SJSA1 (cell line): ENCODE measurements at places on chromosomes 5 and 9.

GRCh38 chr5:9301200-9301599 is 244.7 kb downstream of the SEMA5A start:
- no peak overlapping the region for H3K4me3 ChIP-seq
- no peaks in the 10 kb centered on the region for H3K4me1 ChIP-seq
- DNase-seq, result no peak
- no peaks in the 10 kb centered on the region for H3K27me3 ChIP-seq
- no peaks in the 10 kb centered on the region for H3K36me3 ChIP-seq
- no peak overlapping the region for H3K27ac ChIP-seq

GRCh38 chr5:12716664-12717063 is 812.4 kb upstream of the CTNND2 start:
- H3K4me1 ChIP-seq, result no peaks in the 10 kb centered on the region
- no peaks in the 10 kb centered on the region for H3K36me3 ChIP-seq
- no peaks in the 10 kb centered on the region for H3K27me3 ChIP-seq
- H3K27ac ChIP-seq, result no peak overlapping the region
- no peak overlapping the region for H3K4me3 ChIP-seq
- no peak for DNase-seq

GRCh38 chr9:132732326-132733259 is 62.3 kb downstream of the GTF3C4 start:
- 0 out of 2 replicates have a peak, but pooled peaks cover 4% of the 10 kb centered on the region for H3K27me3 ChIP-seq
- no peaks in the 10 kb centered on the region for H3K4me1 ChIP-seq
- H3K36me3 ChIP-seq, result no peaks in the 10 kb centered on the region
- no peak overlapping the region for H3K27ac ChIP-seq
- DNase-seq, result no peak

GRCh38 chr9:21972361-21972760 is 21.8 kb downstream of the CDKN2A start:
- peaks cover 38% of the 10 kb centered on the region for H3K36me3 ChIP-seq
- peak overlapping the region; percentile 26 for H3K27ac ChIP-seq
- peak overlapping the region; percentile 75; the same call in 1 of the 2 replicates for H3K4me3 ChIP-seq
- H3K27me3 ChIP-seq, result no peaks in the 10 kb centered on the region

DNA sequence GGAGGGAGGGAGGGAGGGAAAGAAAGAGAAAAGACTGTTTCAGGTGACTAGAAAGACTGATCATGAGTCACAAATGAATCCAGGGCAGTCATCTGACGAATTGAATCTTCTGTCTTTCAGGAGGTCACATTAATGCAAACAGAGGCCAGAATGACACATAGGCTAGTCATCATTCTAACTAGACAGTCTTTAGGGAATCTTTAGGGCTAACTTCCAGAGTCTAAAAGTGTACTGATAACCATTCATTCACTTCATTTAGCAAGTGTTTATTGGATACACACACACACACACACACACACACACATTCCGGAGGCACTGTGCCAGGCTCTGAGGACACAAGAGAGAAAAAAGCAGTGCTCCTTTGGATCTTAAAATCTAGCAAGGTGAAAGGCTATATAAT is 156.7 kb downstream of the EBF1 start:
- H3K36me3 ChIP-seq, result no peaks in the 10 kb centered on the region
- H3K4me1 ChIP-seq, result peaks cover 31% of the 10 kb centered on the region
- peak; percentile 61 for DNase-seq
- no peaks in the 10 kb centered on the region for H3K27me3 ChIP-seq
- H3K27ac ChIP-seq, result peak overlapping the region; percentile 22; the same call in 1 of the 2 replicates

GRCh38 chr9:69303331-69303730 is 21.7 kb upstream of the ENTREP1 start:
- H3K36me3 ChIP-seq, result no peaks in the 10 kb centered on the region
- H3K4me1 ChIP-seq, result peaks cover 15% of the 10 kb centered on the region
- no peak overlapping the region for H3K4me3 ChIP-seq

DNA sequence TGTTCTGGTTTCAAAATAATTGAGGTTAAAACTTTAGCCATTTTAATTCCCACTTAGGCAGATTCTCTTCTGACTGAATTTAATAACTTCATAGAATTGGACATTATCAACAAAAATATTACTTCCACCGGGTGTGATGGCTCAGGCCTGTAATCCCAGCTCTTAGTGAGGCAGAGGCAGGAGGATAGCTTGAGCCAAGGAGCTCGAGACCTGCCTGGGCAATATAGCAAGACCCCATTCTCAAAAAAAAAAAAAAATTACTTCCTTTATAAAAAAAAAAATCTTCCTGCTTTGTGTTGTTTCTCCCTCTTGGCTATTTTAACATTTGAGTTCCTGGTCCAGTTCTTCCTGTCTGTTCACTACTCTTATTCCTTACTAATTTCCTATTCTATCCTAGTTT is 18.0 kb downstream of the APC start:
- H3K27ac ChIP-seq, result no peak overlapping the region
- no peak overlapping the region for H3K4me3 ChIP-seq
- no peaks in the 10 kb centered on the region for H3K4me1 ChIP-seq
- 0 out of 2 replicates have a peak, but pooled peaks cover 5% of the 10 kb centered on the region for H3K36me3 ChIP-seq
- no peaks in the 10 kb centered on the region for H3K27me3 ChIP-seq

DNA sequence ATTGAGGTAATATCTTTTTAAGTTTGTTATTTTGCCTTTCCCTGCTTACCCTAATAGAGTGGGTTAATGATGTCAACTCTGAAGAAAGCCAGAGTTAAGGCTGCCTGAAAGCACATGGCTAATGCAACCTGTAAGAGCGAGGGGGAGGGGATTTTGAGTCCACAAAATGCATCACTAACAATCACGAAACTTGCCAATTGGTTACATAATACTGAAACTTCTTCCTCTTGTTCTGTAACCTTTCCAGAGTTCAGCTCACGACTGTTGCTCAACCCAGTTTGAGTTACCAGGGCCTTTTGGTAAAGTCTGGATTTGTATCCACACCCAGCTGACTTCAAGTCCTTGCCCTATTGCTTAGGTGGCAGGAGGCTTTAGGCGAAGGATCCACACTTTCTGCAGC is 308.8 kb downstream of the EFNA5 start:
- no peaks in the 10 kb centered on the region for H3K27me3 ChIP-seq
- DNase-seq, result no peak
- peaks cover 14% of the 10 kb centered on the region; the same call in 1 of the 2 replicates for H3K4me1 ChIP-seq
- no peak overlapping the region for H3K4me3 ChIP-seq

DNA sequence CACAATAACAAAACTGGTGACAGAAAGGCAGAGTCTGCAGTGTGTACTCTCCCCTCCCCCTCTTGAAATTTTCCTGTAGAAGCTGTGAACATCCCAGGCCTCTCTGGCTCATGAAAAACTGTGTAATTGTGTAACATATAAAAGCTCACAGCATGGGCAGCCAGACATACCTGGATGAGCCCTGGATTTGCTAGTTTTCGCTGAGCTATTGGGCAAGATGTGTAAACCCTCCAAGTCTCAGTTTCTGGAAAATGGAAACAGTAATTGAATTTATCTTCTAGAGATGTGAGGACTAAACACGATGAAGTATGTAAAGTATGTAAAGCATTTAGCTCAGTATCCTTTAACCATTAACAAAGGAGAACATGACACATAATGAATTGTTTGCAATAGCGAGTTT is 143.2 kb upstream of the ANKH start:
- no peaks in the 10 kb centered on the region for H3K36me3 ChIP-seq
- H3K27me3 ChIP-seq, result no peaks in the 10 kb centered on the region
- H3K4me3 ChIP-seq, result no peak overlapping the region
- H3K4me1 ChIP-seq, result peaks cover 22% of the 10 kb centered on the region
- peak overlapping the region; percentile 78 for H3K27ac ChIP-seq

GRCh38 chr5:134100283-134101091 is 14.0 kb upstream of the TCF7 start:
- no peaks in the 10 kb centered on the region for H3K36me3 ChIP-seq
- H3K4me1 ChIP-seq, result peaks cover 40% of the 10 kb centered on the region
- DNase-seq, result peak; percentile 91
- H3K27me3 ChIP-seq, result no peaks in the 10 kb centered on the region
- H3K4me3 ChIP-seq, result no peak overlapping the region

DNA sequence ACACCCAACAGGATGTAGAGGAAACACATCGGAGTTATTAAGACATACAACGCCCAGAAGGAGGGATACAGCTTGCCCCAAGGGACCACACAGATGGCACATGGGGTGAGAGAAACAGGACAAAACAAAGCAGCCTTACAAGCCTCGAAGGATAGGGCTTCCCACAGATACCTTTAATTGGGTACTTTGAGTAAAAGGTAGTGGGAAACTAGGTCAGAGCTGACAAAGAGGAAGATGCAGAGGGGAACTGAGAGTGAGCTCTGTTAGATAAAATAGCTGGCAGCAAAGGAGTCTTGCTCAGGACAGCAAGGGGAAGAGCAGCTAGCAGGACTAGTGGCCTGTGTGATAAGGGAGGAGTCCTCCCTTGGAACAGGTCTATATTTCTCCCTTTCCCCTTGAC is 48.2 kb downstream of the OTP start:
- no peaks in the 10 kb centered on the region for H3K36me3 ChIP-seq
- H3K4me1 ChIP-seq, result no peaks in the 10 kb centered on the region
- no peak overlapping the region for H3K4me3 ChIP-seq
- H3K27ac ChIP-seq, result no peak overlapping the region
- DNase-seq, result no peak

DNA sequence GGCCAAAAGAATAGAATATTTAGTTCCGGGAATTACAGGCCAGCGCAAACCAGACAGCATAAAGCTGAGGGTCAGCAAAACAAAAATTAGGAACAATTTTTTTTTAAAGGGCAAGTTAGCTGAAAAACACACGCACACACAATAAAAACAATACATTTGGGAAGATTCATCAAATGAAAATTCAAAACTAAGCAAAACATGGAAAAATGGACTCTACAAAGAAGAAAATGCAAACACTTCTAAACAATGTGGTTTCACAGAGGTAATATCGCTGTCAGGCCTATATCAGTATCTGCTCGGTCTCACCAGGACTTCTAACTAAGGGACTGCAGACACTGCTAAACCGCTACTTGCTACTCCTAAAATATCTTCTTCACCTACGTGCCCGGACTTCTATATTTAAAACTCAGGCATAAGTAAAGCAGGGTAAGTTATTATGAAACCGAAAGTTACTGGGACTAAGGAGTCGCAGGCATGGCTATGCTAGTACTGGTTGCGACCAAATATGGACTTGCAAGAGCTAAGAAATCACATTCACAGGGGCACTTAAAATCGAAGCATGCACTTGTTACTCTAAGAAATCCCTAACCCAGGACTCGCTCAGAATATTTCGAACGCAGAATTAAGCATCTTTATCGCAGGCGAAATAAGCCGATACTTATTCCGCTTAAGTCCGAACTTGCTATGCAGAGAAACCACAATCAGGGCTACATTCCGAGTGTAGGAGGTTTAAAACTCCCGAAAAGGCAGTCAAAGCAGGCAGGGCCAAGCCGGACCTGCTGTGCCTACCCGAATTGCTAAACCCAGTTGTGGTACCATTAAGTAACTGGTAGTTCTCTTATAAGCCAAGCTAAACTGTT is 2.3 kb downstream of the ANXA2R start:
- 0 out of 2 replicates have a peak, but pooled peaks cover 4% of the 10 kb centered on the region for H3K36me3 ChIP-seq
- H3K4me3 ChIP-seq, result no peak overlapping the region
- DNase-seq, result no peak
- no peaks in the 10 kb centered on the region for H3K27me3 ChIP-seq
- no peak overlapping the region for H3K27ac ChIP-seq

- H3K36me3 ChIP-seq, result no peaks in the 10 kb centered on the region
- no peak overlapping the region for H3K27ac ChIP-seq
- H3K4me3 ChIP-seq, result no peak overlapping the region
These were observed 801.0 kb upstream of the NUDT12 start for GRCh38 chr5:104363567-104363966.

DNA sequence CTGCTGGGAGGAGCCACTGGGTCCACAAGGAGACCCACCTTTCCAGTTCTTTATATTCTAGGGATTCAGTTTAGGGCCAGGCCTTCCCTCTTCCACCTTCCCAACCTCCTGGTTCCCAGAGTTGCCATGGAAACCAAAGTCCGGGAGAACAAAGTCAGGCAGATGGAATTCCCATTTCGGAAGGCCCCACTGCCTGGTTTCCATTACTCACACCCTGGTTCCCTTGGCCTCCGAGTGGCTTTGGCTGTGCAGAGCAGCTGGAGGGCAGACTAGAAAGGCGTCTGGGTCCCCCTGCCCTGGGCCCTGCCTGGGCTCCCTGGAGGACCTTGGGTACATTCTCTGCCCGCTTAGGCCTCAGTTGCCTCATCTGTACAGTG is 136.1 kb downstream of the RGS3 start:
- peak overlapping the region; percentile 47 for H3K27ac ChIP-seq
- no peaks in the 10 kb centered on the region for H3K27me3 ChIP-seq
- peak; percentile 70 for DNase-seq
- H3K4me3 ChIP-seq, result no peak overlapping the region
- peaks cover 36% of the 10 kb centered on the region for H3K4me1 ChIP-seq

- H3K4me3 ChIP-seq, result no peak overlapping the region
- peak overlapping the region; percentile 95 for H3K27ac ChIP-seq
- no peaks in the 10 kb centered on the region for H3K27me3 ChIP-seq
- H3K4me1 ChIP-seq, result peaks cover 64% of the 10 kb centered on the region
- no peaks in the 10 kb centered on the region for H3K36me3 ChIP-seq
These were observed 31.3 kb downstream of the IRF1 start for GRCh38 chr5:132459031-132459982.

- DNase-seq, result no peak
- no peaks in the 10 kb centered on the region for H3K27me3 ChIP-seq
- no peak overlapping the region for H3K4me3 ChIP-seq
- H3K27ac ChIP-seq, result no peak overlapping the region
These were observed 44.6 kb downstream of the PLPPR1 start for GRCh38 chr9:101073122-101073521.

- no peak overlapping the region for H3K27ac ChIP-seq
- H3K27me3 ChIP-seq, result no peaks in the 10 kb centered on the region
- peaks cover 22% of the 10 kb centered on the region for H3K36me3 ChIP-seq
- no peak overlapping the region for H3K4me3 ChIP-seq
- H3K4me1 ChIP-seq, result peaks cover 28% of the 10 kb centered on the region
These were observed 600 bp downstream of the ERCC6L2 start for GRCh38 chr9:95876138-95876444.

- no peak overlapping the region for H3K4me3 ChIP-seq
- DNase-seq, result no peak
- no peaks in the 10 kb centered on the region for H3K27me3 ChIP-seq
These were observed 244.6 kb upstream of the EFNA5 start for GRCh38 chr5:107915176-107915812.

- no peak overlapping the region for H3K27ac ChIP-seq
- no peak overlapping the region for H3K4me3 ChIP-seq
- DNase-seq, result no peak
- no peaks in the 10 kb centered on the region for H3K27me3 ChIP-seq
- no peaks in the 10 kb centered on the region for H3K36me3 ChIP-seq
These were observed 1.7 kb downstream of the DNM1 start for GRCh38 chr9:128204858-128205257.

- H3K4me3 ChIP-seq, result no peak overlapping the region
- no peak overlapping the region for H3K27ac ChIP-seq
- peaks cover 4% of the 10 kb centered on the region; the same call in 1 of the 2 replicates for H3K27me3 ChIP-seq
- no peak for DNase-seq
- H3K4me1 ChIP-seq, result no peaks in the 10 kb centered on the region
- H3K36me3 ChIP-seq, result no peaks in the 10 kb centered on the region
These were observed 10.5 kb upstream of the INIP start for GRCh38 chr9:112728401-112728800.

- no peak overlapping the region for H3K4me3 ChIP-seq
- H3K27ac ChIP-seq, result no peak overlapping the region
- peaks cover 16% of the 10 kb centered on the region for H3K4me1 ChIP-seq
- no peak for DNase-seq
These were observed 76.5 kb upstream of the HSPA9 start for GRCh38 chr5:138651767-138652117.
